ENCODE measurements at places on chromosomes 2 and 18. TPM values are rescaled to one million over a fixed set of nuclear protein-coding genes. Genes with fewer than 3 reads are reported as not detected.

WIPF1 gene
- 38.9 TPM for polyA plus RNA-seq

DNA sequence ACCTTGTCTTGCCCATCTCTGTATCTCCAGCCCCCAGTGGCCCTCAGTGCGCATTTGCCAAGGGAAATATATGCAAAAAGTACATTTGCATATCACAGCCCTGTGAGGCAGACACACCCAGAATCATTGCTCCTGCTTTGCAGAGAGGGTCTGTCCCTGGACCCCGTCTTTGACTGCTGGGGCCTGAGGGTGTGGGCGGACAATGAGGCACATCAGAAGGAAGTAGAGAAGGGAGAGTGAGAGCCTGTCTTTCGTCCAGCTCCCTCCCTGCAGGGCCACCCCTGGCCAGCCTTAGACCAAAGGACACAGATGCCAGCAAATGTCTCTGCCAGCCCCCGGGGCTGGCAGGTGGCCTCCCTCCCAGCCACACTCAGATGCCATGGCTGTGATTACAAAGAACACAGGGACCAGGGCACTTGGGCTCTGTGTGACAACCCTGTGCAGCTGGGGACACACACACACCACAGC lies 516.2 kb upstream of the MYT1L start:
- no peak for DNase-seq

DNA sequence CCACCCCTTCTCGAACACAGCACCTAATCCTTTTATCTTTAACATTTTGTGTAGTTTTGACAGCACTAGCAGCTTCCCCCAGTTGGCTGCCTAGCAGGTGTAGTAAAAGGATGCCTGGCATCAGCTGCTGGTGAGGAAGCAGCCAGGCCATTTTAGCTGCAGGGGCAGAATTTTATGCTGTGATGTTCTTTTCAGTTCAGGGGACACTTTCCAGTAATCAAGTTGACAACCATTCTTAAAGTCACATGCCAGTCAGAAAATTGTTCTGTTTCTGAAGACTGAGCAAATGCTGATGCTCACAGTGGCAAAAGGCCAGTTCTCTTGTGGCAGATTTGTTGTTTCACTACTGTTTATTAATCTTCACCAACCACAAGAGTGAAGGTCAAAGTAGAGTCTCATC lies 570.8 kb downstream of the CCDC85A start:
- no peak for DNase-seq

DNA sequence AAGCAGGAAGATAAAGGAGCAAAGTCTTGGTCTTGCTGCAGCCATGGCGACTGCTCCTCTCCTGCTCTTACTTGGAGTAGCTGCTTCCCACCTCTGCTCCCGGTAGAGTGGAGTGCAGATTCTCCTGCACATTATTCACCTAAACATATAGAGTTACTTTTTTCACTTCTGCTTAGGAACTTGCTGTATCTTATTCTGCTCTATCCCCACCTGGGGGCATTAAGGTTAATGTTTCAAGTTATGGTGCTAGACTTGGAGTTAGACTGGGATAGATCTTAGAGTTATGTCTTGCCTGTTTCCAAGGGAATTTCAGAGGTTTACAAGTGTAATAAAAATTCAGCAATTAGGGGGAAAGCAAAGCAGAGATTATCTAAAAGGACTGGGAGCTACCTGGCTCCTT lies 144.2 kb downstream of the SETBP1 start:
- DNase-seq = no peak

DNA sequence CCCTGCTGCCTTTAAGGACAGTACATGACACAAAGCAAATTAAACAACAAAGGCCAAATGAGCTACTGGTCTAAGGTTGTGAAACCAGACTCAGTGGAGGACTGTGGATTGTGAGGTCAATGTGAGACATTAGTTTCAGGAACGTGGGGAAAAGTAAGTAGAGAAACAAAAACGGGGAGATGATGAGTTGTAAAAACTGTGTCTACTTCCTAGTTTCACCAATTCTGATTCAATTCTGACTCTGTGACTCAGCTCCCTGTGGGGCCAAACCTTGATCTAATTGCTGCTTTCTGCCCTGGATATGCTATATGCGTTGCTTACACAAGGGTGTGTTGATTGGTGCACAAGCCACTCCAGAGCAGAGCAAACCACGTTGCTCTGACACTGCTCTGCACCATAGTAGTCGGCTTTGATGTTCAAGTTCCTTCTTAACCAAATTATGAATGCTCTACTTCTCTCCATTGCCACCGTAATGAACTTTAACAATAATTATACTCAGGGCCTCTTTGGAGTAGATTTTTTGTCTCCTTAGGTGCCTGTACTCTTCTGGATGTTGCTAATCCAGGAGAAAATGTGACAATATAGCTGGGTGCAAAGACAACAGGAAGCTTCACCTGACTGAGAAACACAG lies 1640.1 kb upstream of the CELF4 start:
- no peak for DNase-seq

DNA sequence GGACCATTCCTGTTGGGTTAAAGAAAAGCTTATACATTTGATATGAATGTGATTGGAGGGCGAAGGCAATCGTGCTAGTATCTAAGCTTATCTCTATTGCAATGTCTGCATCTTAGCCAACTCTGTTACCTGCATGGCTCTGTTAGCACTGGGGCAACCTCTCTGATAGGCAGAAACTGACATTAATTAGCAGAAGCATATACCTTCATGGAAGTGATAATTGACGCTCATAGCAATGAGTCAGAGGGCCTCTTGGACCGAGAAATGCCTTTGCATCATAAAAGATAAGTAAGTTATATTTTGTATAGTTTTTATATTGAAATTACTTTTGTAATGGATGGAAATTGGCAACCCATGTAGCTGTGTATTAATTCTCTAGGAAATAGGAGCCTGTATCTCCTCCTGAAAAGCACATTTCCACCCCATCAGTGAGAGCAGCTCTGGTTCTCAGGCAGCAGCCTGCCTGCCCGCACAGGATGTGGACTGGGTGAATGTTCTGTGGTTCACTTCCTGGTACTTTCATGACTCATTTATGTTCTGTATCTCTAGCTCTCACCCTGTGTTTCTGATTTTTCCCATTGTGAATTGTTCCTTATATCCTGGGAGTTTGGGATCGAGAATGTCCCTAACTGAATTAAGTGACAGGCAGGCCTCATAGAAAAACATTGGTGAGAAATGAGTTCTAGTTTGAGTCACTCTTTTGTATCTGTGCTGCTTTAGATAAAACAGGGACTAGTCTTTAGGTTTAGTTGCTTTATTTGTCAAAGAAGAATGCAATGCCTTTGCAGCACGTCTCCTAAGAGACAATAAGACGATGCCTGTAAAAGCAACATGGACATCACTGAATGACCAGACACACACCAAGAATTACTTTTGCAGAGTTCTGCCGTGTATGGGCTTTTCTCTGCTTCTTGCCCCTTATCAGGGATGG lies 344.9 kb downstream of the DCDC2C start:
- no peak for DNase-seq

All from muscle of back (tissue), 13 donors.